ENCODE measurements at places on chromosomes 6 and 20.

DNA sequence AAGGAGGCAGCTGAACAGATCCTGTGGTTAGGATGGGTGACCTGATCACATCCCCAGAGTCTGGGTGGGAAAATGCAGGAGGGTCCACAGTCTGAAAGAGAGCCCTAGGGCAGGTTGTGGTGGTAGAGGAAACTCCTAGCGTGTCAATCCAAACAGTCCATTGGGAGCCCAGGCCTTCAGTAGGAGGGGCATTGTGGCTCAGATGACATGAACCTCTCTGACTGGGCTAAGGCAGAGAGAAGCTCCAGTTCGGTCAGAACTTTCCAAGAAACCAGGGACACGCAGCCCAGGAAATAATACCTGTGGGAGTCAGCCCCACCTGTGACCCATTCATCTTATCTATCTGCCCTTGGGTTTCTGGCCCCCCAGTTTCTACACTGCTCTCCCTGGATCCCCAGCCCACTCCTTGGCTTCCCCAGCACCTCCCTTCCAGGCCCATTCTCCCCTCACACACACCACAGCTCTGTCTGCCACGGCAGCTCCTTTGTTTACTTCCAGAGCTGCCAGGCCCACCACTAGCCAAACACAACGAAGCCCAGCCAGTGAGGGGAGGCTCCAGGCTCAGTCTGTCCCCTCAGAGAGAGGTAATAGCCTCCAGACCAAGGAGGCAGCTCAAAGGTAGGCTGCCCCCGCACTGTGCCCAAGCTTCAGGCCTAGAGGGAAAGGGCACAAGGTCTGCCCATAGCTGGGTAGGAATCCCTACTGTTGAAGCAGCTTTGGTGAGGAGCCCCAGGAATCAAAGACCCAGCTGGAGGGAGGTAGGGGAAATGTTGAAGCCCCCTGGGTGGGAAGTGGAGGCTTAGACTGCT lies 6.2 kb downstream of the GDF5 start:
- DNase-seq: no peak

DNA sequence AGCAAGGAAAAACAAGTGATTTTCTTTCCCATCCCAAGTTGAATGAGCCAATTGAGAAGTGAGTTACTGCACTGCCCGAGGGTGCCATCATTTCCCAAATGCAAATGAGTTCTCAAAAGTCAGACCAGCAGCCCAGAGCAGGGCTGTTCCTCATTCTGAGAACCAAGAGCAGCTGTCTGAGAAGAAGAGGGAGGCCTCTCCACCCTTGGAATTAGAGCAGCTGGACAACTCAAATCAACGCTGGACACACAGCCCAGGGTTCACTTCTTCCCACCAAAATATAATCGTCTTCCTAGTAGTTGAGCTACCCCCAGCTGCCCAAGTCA lies 4.6 kb upstream of the PREX1 start:
- DNase-seq: no peak

DNA sequence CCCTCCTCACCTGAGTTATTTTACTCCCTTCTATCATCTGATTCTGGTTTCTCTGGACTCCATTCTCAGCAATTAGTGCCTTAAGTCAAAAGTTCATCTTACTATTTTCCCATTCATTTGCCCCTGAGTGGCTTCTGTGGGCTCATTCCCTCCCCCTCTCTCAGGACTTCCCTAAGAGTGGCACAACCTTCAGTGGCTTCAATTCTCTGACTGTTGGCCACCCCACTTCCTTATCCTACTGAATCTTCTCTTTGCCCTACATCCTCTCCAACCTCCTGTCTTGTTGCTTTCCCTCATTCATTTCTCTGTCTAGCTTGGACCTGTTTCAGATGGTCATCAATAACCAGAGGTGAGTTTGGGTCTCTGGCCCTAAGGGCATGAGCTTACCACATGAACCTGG lies 61.1 kb upstream of the GLP1R start:
- DNase-seq: no peak

- no peak for DNase-seq
Observed at GRCh38 chr6:168165891-168166290, 86.9 kb upstream of the FRMD1 start.

GRCh38 chr6:145836170-145836569 lies 21.6 kb upstream of the FBXO30 start:
- DNase-seq: no peak

DNA sequence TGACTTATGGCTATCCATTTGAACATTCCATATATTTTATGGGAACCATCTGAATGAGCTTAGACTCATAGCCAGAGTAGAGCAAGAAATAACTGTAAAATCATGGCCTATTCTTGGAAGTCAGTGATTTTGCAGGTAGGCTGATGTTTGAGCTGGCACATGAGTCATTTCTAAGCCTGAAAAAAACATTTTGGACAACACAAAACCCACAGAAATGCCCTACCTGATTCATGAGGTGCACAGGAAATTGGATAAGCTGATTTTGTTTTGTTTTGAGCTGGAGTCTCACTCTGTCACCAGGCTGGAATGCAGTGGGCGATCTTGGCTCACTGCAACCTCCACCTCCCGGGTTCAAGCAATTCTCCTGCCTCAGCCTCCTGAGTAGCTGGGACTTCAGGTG lies 443.0 kb downstream of the PKHD1 start:
- DNase-seq: no peak

DNA sequence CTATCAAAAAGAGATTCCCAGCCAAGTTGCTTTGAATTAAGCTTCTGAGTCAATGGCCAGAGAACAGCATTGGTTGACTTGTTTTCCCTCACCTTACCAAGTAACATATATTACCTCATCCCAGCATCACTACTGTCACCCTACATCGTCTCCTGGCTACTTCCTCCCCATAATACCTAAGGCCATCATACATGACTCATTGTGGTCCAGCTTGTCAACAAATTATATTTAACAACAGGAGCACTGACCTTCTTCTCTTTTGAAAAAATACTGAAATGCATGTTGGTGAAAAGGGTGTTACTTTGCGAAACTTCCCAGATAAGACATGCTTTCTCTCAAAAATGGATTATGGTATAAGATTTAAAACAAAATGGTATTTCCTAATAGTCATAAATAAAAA lies 106.9 kb downstream of the TBX18 start:
- DNase-seq: no peak

DNA sequence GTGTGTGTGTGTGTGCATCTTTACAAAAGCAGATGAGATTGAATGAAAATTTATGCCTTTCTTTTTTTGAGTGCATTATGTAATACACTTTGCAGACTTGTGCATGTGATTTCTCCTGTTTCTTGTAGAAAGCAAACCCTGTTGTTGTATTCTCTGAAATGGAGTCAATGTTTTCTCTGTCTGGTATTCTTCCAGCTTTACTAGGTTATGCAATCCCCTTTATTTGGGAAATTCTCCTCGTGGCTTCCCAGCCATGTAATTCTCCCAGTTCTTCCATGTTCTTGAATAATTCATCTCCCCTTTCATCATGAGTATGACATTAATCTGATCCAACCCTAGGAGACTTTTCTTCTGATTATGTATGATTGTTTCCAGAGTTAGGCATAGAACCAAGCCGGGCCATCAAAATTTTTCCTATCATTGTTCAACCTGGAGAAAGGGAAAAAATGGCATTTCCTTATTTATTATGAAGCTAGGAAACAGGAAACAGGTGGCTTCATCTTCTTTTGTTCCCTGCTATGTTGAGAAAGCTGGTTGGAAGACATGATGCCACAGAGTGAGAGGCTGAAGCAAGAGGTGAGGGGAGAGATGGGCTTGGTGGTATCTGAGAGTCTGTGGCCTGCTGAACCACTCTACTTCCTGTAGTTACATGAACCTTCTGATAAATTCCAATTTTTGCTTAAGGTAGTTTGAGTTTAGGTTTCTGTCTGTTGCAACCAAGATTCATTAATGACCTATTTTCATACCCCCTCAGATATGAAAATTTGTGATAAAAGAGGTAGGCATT lies 68.8 kb downstream of the PRL start:
- DNase-seq: no peak

GRCh38 chr6:73644941-73645591 lies 8.7 kb downstream of the SLC17A5 start:
- DNase-seq: no peak

DNA sequence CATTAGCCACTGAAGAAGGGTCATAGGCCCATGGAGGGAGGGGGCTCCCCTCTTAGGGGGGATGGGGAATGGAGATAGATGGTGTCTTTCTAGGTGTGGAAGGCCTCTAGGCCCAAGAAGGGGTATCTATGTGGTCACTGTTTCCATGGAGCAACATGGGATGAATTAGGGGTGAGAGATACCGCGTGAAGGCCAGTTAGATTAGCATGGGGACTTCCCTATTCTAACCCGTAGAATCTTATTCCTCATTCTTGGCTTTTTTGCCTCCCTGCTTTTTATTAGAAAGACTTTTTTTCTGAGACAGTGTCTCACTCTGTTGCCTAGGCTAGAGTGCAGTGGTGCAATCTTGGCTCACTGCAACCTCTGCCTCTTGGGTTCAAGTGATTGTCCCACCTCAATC lies 3.2 kb downstream of the RAB44 start:
- no peak for DNase-seq

Measured in nucleus accumbens (tissue), 56 donors.